NCI-H345 (cell line): ENCODE measurements at places on chromosomes 4 and X.

DNA sequence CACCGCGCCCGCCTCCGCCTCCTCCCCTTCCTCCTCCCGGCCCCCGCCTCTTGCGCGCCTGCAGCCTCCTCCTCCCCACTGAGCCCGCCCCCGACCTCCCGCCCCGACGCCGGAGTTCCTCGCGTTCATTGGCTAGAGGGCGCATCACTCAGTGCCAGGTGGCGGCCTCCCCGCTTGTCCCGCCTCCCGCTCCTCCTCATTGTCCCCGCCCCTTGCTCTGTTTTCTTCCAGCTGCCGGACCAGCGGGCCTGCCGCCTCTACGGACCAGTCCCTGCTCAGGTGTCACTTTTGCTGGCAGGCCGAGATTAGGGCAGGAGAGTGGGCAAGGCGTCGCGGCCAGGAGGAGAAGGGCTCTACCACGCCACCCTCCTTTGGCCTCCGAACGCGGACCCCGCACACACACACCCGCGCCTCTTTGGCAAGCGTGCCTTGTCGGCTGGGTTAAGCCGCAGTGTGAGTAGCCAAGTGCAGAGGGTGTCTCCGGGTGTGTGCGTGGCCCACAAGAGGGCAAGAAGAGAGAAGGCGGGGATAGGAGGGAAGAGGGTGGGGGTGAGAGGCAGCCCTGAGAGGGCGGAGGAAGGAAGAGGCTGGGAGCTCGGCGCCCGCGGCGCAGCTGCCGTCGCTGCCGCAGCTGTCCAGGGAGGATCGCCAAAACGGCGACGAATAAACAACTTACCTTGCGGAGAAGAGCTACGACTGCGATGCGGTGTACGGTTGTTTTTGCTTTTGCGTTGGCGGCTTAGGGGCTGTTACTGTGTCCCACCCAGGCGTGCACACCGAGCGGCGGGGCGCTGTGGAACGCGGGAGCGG lies 436 bp upstream of the PPP3CA start:
- peak; percentile 93 for DNase-seq

DNA sequence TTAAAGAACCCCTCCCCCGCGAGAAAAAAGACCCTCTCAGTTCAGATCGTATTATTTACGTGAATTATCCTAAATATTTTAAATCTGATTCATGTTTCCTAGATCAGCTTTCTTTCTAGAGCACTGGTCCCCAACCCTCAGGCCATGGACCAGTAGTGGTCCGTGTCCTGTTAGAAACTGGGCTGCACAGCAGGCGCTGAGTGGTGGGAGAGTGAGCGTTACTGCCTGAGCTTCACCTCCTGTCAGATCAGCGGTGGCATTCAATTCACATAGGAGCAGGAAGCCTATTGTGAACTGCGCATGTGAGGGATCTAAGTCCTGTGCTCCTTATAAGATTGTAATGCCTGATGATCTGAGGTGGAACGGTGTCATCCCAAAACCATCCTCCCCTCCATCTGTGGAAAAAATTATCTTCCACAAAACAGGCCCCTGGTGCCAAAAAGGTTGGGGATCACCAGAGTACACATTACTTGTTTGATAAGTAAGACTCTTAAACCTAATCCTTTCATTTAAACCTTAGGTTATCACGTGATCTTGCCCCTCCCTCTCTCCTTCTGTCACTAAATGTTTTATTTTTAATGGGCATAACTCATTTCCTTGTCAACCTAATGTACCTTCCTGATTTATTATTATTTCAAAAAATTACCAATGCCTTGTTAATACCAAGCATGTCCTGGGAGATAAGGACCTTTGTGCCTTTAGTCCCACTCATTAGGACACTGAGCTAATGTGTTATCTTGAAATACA lies 442.9 kb downstream of the TLL1 start:
- DNase-seq: no peak

DNA sequence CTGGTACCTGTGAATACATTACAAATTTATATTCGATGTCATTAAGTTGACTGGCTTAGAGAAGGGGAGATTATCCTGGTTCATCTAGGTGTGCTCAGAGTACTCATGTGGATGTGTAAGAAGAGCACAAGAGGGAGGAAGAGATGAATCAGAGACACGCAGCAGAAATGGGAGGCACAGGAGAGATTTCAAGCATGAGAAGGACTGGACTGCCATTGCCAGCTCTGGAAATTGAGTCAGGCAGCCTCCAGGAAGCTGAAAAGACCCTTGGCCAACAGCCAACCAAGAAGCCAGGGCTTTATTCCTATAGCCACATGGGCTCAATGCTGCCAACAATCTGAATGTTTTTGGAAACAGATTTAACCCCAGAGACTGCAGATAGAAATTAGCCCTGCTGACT lies 1390.0 kb downstream of the STIM2 start:
- no peak for DNase-seq

DNA sequence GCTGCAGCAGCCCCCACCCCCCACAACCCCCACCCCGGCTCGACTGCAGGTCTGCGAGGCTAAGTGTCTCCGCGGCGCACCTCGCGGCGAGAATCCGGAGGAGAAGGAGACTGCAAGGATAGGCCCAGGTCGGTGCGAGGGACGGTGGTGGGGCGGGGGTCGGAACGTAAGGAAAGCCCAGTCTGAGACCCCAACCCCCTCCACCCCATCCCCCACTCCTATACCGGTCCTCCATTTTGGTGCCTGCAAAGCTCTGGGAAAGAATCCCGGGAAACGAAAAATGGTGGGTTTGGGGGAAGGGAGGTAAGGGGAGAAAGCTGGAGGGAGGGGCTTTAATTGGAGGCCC lies 614 bp downstream of the BEX3 start:
- DNase-seq: peak; percentile 16

DNA sequence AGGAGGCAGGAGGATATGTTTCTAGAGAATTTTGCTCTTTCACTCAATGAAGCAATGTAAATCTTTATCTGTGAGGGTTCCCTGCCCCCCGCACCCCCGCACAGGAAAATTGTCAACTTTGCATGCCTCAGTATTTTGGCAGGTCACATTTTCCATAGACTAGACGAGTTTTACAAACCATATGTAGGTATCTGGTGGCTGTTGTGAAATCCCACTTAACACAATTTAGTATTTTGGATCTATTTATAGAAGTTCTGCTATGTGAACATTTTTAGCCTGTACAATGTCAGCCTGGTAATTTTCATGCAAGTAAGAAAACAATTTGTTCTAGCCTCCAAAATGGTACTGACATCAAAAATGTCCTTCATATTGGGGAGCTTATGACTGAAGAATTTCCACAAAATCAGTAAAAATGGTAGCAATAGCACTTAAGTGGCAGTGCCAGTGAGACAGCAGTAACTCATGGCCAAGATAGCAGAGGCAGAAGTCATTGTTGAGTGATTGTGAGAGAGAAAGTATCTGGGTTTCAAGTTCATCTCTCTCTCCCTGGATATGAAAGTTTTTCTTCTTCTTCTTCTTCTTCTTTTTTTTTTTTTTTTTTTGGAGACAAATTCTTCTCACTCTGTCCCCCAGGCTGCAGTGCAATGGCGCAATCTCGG lies 12.4 kb upstream of the FRYL start:
- no peak for DNase-seq

DNA sequence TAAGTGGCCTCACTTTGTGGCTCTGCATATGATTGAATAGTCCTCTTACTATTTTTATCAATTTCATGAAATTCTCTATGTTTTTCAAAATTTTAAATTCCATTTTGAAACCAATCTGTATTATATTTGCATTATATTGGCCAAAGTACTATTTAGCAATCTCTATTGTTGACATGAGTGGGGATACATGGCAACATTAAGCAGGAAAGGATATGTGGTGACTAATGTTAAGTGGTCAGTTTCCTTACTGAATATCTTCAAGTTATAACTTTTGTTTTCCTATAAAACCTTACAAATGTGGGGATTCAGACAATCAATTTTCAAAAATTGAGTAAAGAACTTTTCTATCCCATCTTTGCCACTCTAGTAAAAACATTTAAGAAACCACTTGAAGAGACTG lies 10.2 kb downstream of the BBS7 start:
- DNase-seq: no peak

DNA sequence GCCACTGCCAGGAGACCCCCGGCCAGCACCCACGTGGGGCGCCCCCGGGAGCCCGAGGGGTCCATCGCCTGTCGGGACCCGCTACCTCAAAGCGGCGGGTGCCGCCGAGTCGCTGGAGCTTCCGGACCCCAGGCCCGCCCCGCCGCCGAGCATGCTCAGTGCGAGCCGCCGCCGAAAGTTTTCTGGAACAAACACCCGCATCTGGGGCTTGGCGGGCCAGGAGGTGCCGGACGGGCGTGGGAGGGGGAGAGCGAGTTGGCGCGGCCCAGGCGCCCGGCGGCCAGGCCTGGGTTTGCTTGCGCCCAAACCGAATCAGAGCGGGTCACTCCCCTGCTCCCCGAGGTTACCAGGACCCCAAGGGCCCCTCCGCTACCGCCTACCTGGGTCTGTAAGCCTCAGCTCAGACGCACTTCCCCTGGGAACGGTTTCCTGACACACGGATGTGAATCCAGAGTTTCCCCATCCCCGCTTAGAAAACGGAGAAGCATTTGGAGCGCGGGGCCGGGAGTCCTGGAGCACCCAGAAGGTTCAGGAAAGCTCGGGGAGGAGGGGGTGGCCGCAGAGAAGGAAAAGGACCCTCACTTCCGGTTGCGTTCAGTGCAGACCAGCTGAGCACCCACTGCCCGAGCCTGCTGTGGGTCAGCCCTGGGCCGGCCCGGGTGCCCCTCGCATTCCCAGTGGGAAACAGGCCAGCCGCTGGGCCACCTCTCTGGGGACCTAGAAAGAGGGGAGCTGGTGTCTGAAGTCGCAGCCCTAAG lies at the start of gene EVC2:
TSS of gene EVC2 (minus strand) at position 111 of the 758 bp plus-strand sequence. CDS start at position 65, 46 bp downstream.
- DNase-seq: peak; percentile 38

- DNase-seq: no peak
Measured at GRCh38 chr4:107666134-107666533, 53.9 kb downstream of the PAPSS1 start.

- DNase-seq: no peak
Measured at GRCh38 chr4:48945981-48946380, 39.4 kb upstream of the OCIAD2 start.

DNA sequence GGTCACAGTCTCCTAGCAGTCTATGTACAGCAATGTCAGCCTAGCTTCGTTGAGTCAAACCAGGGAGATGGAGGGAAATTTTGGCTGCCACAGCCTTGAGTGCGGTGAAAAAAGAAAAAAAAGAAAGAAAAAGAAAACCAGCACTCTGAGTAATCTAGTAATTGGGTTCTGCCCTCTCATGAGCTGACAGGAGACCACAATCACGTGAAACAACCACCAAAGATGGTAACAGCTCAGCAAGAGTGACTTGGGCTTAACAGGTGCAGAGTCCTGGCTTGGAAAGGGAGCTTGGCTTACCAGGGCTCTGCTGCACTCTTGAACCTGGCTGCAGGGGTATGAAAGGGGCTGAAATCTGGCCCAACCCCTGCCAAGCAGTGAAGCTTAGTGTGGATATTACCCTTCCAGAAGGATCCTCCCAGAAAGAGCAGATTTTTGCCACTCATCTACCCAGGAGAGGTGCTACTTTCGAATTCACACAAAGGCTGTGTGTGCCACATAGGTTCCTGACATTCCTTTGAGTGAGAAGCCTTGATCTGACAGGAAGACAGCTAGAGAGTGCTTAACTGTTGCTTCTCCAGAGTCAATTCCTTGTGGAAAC lies 350.3 kb downstream of the PTTG2 start:
- no peak for DNase-seq

DNA sequence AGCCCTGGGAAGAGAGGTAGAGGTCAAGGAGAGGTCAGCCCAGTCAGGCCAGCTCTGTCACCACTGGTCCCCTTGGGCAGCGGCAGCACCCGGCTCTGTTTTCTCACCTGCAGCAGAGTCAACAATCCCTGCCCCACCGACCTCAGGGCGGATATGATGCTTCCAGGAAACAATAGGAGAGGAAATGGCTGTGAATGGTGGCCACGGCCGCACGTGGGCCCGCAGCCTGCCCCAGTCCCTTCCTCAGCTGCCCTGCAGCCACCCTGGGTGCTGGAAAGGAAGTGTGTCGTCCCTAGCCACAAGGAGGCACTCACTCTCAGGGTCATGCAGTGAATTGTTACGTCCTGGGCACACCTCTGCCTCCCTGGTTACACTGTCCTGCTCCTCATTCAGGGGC lies 92.5 kb upstream of the ENPP6 start:
- DNase-seq: no peak

GRCh38 chrX:45766981-45767501 lies 566.4 kb upstream of the DIPK2B start:
- no peak for DNase-seq

GRCh38 chr4:36310793-36311192 lies 29.4 kb downstream of the DTHD1 start:
- DNase-seq: no peak

DNA sequence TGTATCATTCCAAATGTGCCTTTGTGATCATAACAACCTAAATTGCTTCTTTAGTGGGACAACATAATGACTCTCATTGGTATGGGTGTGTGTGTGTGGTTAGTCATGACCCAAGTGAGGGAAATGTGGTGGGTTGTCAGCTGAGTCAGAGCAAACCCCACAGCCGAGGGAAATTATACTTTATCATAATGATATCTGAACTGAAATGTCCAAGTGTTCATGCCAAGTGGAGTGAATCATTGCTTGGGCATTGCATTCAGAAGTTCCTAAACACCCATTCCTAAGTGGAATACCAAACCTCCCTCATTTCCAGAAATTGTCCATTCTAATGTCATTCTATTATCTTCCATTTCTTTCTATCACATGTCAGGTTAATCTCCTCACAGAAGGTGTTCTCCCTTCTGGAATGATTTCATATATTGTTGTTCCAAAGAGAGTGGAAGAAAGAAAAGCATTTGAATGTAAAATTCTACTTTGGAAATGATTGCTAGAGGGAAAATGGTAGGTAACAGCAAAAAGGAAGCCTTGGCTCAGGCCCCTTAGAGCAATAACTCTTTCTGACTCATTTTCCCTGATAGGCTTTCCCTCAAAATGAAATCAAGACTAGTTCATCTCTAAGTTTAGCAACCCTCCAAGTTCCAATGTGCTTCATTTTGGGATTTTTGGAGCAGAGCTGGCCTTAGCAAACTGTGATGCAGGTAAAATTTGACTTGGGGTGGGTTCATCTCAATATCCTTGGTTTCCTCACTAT lies 230.7 kb upstream of the KCNIP4 start:
- DNase-seq: no peak

DNA sequence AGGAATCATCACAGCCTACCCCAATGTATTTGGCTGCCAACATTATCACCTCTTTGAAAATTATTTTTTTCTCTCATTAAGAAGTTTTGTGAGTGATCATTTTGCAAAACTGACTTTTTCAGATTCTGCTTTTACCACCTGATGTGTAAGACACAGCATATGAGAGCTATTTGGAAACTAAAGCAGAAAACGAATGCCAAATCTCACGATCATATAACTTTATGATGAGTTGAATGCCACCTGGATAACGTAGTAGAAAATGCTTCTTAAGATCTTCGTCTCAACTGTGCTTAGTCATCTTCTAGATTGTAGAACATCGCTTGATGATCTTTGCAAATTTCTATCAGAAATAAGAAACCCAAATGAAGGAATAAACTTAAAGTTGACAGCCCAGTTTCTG lies 21.3 kb upstream of the GRXCR1 start:
- DNase-seq: no peak

DNA sequence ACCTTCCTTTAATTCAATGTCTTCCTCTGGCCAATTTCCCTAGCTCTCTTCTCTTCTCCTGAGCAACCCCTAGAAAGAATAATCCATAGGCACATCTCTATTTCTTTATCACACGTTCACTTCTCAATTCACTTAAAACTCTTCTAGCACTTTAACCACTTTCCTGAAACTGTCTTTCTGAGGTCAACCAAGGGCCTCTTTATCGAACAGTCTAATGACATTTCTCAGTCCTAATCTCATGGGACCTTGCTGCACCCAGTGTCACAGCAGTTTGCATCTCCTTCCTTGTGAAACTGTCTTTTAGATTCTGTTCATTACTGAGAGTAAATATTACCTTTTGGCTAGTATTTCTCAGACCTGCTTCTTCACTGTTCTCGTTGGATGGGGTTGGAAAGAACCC lies 285.3 kb upstream of the RASGEF1B start:
- DNase-seq: no peak

GRCh38 chrX:80550722-80551121 lies 130.5 kb downstream of the TENT5D start:
- DNase-seq: no peak
